ENCODE measurements at places on chromosomes 6 and 20. TPM values are rescaled to one million over a fixed set of nuclear protein-coding genes. Genes with fewer than 3 reads are reported as not detected.

The TBXT gene
- polyA plus RNA-seq = 0.18 TPM

The MICB gene
- polyA plus RNA-seq = 25.3 TPM

The HLA-A gene
- 560 TPM for polyA plus RNA-seq

The RWDD2A gene
- 1.5 TPM for polyA plus RNA-seq

The PRICKLE4 gene
- 0.32 TPM for polyA plus RNA-seq

The HCK gene
- polyA plus RNA-seq = 4.3 TPM

The C20orf202 gene
- 0.11 TPM for polyA plus RNA-seq

The CRISP1 gene
- not detected for polyA plus RNA-seq

The SLPI gene
- polyA plus RNA-seq = 0.17 TPM

The TCF21 gene
- polyA plus RNA-seq = 0.05 TPM

The CASP8AP2 gene
- polyA plus RNA-seq = 4.4 TPM

The EYA4 gene
- polyA plus RNA-seq = 0.06 TPM

The SLC44A4 gene
- 7.1 TPM for polyA plus RNA-seq

The LHFPL5 gene
- polyA plus RNA-seq = 0.03 TPM

The PGC gene
- 0.25 TPM for polyA plus RNA-seq

The MATN4 gene
- 2.1 TPM for polyA plus RNA-seq

The FGD2 gene
- 0.12 TPM for polyA plus RNA-seq

The PLA2G7 gene
- polyA plus RNA-seq = 1.3 TPM

The REM1 gene
- polyA plus RNA-seq = 0.05 TPM

The OR12D3 gene
- not detected for polyA plus RNA-seq

The CST5 gene
- not detected for polyA plus RNA-seq

The RIPPLY2 gene
- polyA plus RNA-seq = 1.5 TPM

The SNX9 gene
- 11.8 TPM for polyA plus RNA-seq

The BHLHE23 gene
- polyA plus RNA-seq = not detected
